Stimulated activated CD4-positive, alpha-beta T cell treated with anti-CD3 and anti-CD28 coated beads, TNF-alpha, amount 100 ng/mL, for 1 hour (primary cell): ENCODE measurements at places on chromosomes 5 and 9.

DNA sequence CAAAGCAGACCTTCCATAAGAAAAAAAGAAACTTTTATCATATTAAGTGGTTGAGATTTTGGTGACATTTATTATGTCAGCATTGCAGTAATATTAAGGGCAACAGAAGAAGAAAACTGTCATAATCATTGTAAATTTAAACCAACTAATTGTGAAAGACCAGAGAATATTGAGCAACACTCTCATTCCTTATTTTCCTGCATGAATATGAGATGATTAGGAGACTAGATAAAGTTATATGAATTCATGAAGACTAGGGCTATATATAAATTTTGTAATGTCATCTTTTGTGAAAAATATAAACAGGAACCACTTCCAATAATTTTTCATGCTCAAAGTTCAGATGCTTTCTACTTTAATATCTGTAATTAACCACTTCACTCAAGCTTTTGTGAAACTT lies 974.5 kb upstream of the CDH10 start:
- DNase-seq: no peak

- no peak for DNase-seq
Measured at GRCh38 chr5:170313344-170313743, 15.8 kb upstream of the LCP2 start.

- DNase-seq: no peak
Measured at GRCh38 chr5:9726931-9727330, 96.8 kb upstream of the TAS2R1 start.

GRCh38 chr5:175823731-175824525 lies 47.5 kb upstream of the CPLX2 start:
- no peak for DNase-seq
